ENCODE measurements at places on chromosomes 3 and 15. TPM values are rescaled to one million over a fixed set of nuclear protein-coding genes. Genes with fewer than 3 reads are reported as not detected.

The MEX3B gene
- polyA plus RNA-seq, result 11.7 TPM

The TBC1D5 gene
- 58.8 TPM for polyA plus RNA-seq

The GJD2 gene
- polyA plus RNA-seq, result not detected

The CHRD gene
- 9.9 TPM for polyA plus RNA-seq

The KIAA1143 gene
- polyA plus RNA-seq, result 54.7 TPM

The RBP2 gene
- polyA plus RNA-seq, result 0.46 TPM

The MEIS2 gene
- 145 TPM for polyA plus RNA-seq

The CCR1 gene
- 2.4 TPM for polyA plus RNA-seq

The ARF4 gene
- 245 TPM for polyA plus RNA-seq

The DOCK3 gene
- 0.88 TPM for polyA plus RNA-seq

The PTX3 gene
- 5.6 TPM for polyA plus RNA-seq

The CORO2B gene
- polyA plus RNA-seq, result 23.5 TPM

The GPR160 gene
- 29.9 TPM for polyA plus RNA-seq

The GABRR3 gene
- 0.04 TPM for polyA plus RNA-seq

The TMCC1 gene
- polyA plus RNA-seq, result 24.6 TPM

The CHL1 gene
- polyA plus RNA-seq, result 11.9 TPM

Data from right renal cortex interstitium (tissue), 3 donors.